ENCODE measurements at places on chromosomes 3 and 15.

DNA sequence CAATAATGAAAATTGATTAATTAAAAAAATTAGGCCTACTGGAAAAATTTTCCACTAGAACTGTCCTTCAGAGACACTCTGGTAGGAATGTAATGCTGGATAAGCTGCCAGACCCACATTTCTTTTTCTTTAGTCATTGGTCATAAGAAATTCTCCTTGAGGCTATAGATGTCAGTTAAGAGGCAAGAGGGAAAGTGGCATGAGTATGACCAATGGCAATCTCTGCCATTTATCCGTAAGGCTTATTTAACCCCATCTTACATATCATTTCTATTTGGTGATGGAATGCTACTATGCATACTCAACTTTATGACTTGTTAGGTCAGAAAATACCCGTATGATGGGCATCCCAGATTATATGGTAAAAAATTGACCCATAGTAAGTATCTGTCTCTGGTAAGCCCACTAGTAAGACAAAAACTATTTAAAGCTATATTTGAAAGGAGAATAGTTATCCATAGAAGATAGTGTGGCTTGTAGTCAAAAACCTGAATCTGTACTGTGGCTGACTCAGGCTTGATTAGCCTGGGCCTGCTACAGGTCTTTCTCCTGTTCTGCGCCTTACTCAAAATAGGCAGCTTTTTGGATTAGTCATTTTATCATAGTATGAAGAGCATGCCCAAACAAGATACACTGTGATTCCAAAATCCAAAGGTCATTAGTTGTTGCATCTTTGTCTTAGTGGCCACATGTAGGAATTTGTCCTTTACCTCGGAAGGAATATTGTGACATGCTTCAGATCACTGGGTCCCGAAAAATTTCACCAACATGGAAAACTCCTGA is 314.7 kb downstream of the PYDC2 start:
- no peak for DNase-seq

DNA sequence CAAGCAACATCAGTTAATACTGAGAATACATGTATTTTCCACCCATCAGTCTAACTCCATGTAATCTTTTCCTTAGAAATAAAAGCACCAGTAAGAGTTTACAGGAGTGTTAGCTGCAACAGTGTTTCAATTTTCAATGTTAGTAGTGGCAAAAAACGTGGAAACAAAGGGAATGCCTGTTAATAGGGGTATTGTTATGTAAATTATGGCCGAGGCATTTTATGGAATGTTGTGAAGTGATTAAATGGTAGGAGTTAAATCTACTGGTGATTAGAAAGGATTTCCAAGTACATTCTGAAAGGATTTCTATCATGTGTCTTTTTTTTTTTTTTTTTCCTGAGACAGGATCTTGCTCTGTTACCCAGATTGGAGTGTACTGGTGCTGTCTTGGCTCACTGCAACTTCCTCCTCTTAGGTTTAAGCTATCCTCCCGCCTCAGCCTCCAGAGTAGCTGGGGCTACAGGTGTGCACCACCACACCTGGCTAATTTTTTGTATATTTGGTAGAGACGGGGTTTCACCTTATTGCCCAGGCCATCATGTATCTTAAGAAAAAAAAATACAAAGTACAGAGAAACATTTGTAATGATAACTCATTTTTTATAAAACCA is 6.6 kb downstream of the ATP6V1A start:
- no peak for DNase-seq

DNA sequence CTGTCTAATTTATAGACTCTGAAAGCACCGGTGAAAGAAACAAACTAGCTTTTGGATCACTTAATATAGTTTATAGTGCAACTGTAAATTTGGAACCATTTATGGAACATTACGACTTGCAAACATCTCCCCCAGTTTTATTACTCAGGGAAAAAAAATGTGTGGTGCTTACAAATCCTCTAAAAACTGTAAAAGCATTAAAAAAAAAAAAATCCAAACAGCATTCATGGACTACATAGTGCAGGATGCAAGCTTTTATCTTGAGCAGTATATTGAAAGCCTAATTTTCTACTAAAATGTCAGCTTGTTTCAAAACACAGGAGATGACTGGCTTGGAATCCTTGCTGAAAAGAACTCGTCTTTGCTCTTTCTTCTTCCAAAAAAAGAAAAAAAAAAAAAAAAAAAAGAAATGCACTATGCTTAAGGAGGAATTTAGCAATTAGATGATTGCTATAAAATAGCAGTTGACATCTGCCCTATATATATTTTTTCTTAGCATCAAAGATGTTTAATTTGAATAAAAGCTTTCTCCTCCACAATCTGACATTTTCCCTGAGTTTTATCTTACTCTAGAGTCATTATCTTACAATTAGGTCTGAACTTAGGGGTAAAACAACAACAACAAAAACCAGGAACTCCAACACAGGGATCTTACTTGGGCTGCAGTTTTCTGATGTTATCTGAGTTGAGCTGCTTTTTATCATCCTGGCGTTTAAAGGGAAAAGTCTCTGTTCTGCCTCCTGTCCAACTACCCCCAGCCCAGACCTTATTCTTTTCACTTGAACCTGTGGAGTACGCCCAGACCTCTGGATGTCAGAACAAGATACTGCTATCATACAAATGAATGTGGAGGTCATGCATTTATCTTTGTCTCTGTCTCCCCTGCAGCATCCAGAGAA is 62.6 kb upstream of the PDZRN3 start:
- DNase-seq, result no peak

- DNase-seq, result no peak
These were observed 102.3 kb downstream of the ZPLD1 start for GRCh38 chr3:102537123-102537522.

GRCh38 chr3:30639937-30640336 is 33.5 kb downstream of the TGFBR2 start:
- DNase-seq, result peak; percentile 58
